ENCODE measurements at places on chromosomes 2 and 18.

DNA sequence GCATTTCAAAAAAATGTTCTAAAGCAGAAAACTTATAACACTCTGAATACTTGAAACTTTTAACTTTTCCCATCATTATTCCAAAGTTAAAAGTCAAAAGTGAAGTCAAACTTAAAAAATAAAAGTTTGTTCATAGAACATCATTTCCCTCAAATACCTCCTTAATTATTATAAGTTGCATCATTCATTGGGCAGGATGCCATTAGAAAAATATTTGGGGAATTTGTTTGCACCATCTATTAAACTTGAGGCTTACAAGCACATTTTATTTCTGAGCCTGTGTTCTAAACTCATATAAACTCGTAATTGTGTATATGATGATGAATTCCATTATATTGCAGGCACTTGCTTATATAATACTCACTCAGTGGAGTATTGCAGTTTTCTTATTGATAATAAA lies 588.0 kb upstream of the NRXN1 start:
- no peak for DNase-seq

- DNase-seq = no peak
Observed at GRCh38 chr2:88856409-88857135, 165.1 kb downstream of the RPIA start.

DNA sequence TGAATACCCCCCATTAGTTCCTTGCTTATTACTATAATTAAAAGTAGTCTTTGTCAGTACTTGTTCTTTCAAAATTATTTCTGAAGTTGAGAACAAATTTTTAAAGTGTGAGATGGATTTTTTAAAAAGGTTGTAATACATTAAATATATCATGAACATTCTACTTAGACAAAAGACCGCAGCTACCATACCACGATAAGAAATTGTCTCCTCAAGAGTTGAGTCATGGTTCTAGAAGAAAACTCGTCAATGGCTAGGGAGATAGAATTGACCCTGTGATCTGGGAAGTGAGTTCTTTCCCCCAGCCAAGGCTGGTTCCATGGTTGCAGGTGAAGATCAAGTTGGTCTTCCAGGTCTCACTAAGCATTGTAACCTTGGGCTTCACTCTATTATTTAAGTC lies 67.8 kb upstream of the ACYP2 start:
- DNase-seq = no peak

- DNase-seq = no peak
Observed at GRCh38 chr2:6820236-6820635, 45.5 kb downstream of the CMPK2 start.

- DNase-seq = no peak
Observed at GRCh38 chr2:3313781-3314375, 63.7 kb downstream of the EIPR1 start.

DNA sequence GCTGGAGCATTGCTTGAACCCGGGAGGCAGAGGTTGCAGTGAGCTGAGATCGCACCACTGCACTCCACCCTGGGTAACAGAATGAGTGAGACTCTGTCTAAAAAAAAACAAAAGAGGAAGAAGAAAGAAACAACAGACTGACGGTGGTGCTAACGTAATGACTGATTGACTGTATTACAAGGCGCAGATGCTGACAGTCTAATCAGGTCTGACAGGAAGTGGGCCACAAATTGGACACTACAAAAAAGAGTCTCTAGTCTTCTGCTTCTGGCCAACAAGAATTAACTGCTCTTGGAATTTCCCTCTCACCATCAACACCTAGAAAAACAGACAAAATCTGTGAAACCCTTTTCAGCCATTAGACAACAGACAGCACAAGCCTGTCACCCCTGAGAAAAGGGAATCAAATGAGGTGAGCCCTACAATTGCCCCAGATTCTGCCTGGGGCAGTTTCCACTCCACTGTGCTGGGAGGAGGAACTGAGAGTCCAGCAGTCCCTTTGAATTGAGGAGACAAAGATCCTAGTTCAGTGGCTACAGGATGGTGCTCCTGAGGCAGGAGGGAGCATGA lies 43.3 kb downstream of the SNED1 start:
- DNase-seq = no peak

- no peak for DNase-seq
Observed at GRCh38 chr2:201122276-201122675, 6.3 kb downstream of the CFLAR start.

DNA sequence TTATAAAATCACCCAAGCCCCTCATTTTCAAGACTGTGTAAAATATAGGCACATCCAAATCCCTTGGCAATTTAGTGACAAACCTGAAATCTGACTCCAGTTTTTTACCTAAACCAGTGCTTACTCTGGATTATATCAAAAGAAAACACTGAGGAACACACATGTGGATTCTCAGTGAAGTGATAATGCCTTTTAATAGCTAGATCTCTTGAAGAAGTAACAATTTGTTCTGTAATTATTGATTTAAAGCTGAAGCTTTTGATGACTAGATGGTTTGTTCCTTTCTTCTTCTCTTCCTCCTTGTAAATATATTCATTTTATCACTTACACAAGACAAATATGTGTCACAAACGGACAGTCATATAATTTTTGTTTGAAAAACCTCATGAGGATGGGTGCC lies 894.6 kb downstream of the DCC start:
- DNase-seq = no peak

DNA sequence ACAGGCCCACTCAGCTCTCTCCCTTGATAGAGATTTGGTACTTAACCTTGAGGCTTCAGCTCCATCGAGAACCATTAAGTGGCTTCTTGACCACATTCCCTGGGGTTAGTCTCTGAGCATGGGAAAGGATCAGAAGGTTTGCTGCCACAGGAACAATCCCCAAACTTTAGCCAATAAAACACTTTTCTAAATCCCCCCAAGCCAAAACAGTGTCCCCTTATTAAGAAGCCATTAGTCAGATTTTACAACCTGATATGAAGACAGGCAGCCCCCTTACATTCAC lies 37.7 kb upstream of the SLC8A1 start:
- no peak for DNase-seq

- DNase-seq = no peak
Observed at GRCh38 chr2:33363325-33364298, 112.8 kb upstream of the RASGRP3 start.

GRCh38 chr2:7119132-7119835 lies 202.1 kb downstream of the RNF144A start:
- no peak for DNase-seq

DNA sequence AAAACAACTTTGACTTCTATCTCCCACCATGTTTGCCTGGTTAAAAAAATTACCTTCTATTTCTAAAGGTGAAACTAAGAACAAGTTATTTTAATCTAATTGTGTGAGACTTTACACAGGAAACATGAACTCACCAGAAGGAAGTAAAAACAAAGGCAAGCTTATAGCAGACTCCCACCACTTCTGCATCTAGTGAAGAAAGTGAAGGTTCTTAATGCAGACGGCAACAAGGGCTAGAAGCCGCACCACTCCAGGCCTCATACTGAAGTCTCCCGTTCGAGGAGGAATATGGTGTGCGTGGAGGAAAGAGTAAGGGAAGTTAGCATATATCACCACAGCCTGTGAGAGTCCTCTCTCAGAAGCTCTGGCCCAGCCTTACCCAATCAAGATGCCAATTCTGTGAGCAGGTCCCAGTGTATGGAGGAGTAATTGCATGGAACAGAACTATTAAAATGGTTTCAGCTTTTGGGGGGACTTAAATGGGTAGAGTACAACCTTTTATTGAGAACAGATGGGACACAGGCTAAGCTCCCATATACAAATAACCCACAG lies 958.7 kb downstream of the BCL11A start:
- no peak for DNase-seq

GRCh38 chr18:55897091-55897689 lies 309.2 kb upstream of the TCF4 start:
- no peak for DNase-seq

DNA sequence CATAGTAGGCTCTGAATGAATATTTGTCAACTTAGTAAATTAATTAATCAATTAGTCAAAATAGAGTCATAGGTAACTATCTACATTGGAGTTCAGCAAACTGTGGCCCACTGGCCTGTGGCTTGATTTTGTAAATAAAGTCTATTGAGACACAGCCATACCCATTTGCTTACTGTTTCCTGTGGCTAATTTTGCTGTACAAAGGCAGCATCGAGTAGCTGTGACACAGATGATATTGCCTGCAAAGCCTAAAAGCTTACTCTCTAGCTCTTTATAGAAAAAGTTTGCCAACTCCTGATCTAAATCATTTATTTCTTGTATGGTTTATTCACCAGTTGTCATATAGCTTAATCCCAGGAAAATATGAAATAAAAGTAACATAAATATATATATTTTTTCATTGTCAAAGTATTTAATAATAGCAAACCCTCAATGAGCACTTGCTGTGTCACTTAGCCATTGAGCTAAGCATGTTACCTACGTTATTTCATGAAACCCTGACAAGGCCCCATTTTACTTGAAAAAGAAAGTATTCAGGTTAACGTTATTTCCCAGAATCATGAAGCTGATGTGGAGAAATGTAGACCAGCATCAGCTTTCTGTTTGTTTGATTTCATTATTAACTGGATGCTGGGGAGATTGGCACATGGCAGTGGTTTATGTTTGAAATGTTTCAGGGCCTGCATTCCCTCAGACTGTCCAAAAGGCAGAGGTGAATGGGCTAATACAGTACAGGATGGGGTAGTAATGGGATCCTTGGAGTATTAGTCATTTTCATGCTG lies 69.6 kb downstream of the ICOS start:
- DNase-seq = no peak

DNA sequence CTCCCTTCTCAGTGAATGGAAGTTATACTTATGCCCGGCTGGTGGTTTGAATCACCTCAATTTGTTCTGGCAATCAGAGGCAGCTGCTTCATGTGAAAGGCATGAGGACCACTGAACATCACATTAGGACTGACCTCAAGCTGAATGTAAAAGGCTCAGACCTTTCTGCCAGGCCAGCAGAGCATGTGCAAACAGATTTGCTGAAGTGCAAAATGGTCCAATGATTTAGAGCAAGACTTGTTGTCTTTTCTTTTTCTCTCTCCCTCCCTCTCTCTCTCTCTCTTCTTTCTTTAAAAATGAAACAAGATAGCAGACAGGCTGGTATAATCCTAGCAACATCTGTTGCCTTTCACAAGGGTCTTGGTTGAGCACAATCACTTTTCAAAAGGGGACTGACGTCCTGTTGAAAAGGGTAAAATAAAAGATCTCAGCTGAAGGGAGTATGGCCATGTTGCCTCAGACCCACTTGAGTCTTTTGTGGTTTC lies 13.3 kb upstream of the CDH7 start:
- DNase-seq = no peak

All from sciatic nerve (tissue), 2 donors.